Activated T-helper 9 cell treated with anti-CD3 and anti-CD28 coated beads, Interleukin-2, amount 50 U/mL, for 16 hours (primary cell): ENCODE measurements at places on chromosomes 6 and 20.

GRCh38 chr20:63534831-63535651 lies 2.1 kb downstream of the PTK6 start:
- no peak for DNase-seq

DNA sequence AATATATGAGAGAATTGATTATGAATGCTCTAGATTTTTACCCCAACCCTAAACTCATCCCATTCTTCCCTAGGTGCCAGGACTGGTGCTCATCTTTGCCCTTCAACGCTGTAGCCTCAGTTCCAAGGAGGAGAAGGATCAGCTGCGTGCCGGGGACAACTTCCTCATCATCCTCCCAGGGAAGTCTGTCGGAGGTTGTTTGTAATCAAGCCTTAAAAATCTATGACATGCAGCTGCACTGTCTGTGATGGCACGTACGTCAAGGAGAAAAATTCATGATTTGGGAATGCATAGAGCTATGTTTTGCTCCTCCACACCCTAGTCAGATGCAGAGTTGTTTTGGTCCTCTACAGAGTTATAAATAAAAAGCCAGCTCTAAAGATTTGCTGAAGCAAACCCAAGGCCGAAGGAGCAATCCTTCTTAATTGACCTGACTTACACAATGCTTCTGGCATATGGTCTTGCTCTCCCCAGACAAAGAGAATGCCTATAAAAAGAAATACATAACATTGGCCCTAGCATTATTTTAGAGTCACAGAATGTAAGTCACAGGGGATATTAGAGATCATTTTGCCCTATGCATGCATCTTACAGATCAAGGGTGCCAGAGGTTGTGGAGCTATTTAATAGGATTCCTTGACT lies 244.2 kb downstream of the HIVEP2 start:
- DNase-seq: no peak

- no peak for DNase-seq
These were observed 85.5 kb downstream of the PDE10A start for GRCh38 chr6:165577556-165577955.

- DNase-seq: no peak
These were observed 6.8 kb upstream of the MRAP2 start for GRCh38 chr6:84026721-84027164.

DNA sequence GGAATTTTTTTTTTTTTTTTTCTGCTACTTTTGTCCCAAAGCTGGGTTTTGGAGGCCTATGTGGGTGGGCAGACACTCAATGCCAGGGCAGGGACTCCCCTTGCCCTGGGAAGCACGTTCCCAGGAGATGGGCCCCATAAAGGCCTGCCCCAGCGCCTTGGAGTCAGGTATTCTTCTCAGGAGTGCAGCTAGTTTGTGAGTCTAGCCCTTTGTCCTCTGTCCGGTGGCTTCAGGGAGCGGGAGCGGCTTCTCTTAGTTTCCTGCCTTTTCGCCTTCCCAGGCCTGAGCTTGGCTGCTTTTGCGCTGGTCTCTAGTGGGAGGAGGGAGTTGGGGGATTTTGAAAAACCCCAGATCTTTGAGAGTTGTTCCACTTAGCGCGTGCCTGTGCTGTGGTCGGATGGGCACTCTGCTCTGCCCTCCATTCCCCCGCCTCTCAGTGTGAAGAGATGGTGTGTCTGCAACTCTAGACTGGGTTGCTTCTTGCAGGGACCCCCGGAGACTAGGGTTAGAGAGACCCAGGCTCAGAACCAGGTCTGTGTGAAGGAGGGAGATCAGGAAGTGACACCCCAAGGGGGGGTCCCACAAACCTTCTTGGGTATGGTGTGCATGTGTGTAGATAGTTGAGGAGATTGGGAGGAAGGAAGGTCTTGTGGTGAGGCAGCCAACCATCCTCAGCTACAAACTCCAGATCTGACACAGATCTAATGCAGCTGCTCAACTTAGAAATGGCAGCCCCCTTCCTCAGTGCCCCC lies 1.3 kb downstream of the PLCG1 start:
- DNase-seq: no peak

DNA sequence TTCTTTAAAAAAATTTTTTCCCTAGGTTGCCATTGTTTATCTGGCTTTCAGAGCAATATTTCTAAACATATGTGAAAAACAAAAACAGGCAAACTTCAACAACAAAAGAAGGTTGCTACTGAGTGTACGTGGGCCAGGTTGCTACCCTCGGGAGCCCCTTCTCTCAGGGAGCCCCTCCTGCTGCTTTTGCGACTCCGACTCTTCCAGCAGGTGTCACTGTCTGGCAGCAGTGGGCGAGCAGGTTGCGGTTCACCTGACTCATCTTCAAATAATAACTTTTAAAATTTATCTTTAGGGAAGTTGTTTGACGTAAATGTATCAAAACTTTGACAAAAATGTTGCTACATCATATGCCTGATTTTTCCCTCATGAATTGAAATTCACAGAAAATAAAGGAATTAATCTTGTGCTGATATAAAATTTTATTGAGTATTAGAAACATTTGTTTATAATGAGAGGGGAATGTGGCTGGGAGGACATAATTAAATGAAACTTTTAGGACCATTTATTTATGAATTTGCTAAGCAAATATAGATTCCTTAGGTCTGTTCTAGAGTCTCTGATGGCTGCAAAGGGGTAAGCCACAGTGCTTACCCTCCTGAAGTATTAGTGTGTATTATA lies 138.8 kb downstream of the HIVEP1 start:
- no peak for DNase-seq

DNA sequence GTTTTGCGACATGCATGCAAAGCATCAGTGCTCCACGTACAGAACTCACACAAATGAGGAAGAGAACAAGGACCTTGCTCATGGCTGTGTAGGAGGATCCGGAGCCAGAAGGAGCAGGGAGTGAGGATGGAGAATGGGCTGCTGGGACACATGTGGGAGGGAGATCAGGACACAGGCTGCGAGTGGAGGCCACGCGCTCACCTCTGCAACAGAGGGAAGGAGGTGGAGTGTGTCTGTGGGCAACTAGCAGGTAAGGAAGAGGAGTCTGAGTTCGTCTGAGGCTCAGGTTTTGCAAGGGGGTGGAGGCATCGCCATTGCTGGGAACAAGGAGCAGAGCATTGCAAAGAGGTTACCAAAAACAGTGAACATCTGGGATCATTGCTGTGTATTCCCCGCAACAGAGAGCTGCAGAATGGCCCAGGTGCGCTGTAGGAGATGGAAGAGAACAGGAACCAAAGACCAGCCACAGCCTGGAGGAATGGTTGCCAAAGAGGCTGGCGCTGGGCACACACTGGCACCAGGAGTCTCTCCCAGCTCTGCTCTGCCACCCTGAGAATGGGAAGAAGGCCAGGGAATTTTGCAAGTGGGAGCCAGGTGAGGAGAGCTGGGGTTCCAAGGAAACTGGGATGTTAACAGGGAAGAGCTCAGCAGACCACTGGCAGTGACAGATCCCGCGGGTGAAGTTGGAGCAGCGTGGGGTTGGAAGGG lies 90.0 kb upstream of the RPS6KA2 start:
- DNase-seq: no peak

GRCh38 chr6:156879591-156879990 lies 102.4 kb downstream of the ARID1B start:
- no peak for DNase-seq

DNA sequence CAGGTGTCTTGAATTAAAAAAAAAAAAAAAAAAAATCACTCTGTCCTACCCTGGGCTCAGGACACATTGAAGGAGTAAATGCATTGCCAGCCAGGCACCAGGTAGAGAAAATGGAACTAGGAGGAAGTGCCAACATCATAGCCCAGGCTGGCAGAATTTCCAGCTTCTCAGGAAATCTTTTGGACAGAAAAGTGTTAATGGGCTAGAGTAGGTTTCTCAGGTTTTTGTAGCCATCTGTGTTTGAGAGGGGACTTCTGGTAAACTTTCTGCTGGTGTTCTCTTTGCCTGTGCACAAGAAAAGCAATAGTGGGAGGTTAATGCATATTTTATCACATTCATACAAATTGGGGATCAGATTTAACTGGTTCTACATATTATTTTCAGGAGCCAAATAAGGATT lies 678.3 kb upstream of the NRSN1 start:
- DNase-seq: no peak

DNA sequence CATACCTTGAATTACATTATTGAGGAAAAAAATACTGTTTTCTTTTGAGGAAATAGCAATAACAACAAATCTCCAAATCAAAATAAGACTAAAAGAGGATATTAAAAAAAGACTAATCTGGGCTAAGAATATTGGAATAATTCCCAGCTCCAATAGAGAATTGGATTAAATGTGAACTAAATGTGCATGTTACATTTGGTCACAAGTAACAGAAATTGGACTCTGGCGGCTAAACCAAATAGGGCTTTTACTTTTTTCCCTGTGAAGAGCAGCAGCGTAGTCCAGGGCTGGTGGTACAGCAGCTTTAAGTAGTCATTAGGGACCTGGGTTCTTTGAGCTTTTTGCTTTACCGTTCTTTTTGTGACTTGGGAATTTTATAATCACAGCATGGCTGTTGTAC lies 71.9 kb downstream of the ELOVL2 start:
- no peak for DNase-seq

DNA sequence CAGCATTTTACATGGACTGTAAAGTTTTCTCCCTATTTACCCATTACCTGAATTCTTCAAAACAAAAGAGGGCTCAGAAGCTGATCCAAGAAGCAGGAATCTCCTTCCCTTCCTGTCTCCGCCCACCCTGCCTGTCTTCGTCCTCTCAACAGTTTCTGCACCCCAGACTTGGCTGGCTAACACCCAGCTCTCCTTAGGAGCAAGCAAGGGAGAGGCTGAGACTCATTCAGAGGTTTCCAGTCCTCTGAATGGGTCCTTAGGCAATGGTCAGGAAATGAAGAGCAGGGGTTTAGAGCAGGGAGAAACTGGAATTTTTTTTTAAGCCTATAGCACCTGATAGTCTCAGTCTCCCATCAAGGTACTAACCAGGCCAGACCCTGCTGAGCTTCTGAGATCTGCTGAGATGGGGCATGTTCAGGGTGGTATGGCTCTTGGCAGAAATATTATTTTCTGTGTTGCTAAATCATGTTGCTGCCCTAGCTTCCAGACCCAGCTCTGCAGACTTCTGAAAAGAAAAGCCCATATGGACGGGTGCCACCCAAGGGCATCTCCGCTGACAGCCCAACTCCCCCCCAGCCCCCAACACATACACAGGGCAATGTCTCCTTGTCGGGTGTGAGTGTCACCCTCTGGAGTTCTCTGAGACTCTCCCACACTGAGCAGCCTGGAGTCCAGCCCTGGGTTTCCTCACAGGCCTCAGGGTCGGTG lies 74.6 kb upstream of the CD93 start:
- DNase-seq: no peak

DNA sequence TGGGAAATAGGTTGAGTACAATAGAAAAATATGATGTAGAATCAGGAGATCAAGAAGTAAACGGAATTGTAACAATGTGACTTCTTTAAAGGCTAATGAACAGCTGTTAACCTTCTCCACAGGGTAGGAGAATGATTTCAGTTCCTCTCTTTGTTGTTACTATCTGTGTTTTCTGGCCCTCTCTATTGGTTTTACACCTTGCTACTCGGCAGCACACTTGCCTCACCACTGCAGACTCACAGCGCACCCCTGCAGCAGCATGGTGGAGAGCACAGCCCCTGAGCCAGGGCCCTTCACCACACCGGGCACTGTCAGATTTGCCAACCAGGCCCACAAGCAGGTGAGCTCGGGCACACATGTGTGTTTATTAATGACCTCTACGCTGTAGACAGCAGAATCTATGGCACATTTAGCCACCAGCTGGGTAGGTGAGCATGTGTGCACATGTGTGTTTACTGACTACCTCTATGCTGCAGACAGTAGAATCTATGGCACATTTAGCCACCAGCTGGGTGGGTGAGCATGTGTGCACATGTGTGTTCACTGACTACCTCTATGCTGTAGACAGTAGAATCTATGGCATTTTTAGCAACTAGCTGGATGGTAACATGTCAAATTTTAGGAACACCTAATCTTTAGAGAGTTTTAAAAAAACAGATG lies 16.8 kb downstream of the SFT2D1 start:
- no peak for DNase-seq

DNA sequence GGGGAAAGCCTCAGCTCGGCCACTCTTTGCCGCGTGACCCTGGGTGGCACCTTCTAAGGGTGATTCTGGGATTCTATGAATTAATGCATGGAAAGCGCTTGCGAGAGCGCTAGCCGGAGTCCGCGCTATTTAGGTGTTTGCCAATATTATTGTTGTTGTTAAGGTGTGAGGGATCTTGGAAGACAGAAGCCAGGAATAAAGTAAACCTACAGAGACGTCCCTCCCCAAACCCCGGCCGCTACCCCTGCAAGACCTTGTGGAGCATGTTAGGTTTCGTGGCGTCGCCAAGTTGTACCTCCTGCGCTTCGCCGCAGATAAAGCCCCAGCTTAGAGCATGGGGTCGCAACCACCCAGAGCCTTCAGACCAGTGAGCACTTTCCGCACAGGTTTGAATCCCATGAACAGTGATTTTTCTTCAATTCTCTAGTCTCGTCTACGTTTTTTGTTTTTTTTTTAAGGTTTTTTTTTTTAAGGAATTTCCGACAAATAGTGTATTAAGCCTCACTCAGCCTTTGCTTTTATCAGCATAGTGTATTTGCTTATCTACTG lies 16.9 kb upstream of the ZSCAN9 start:
- DNase-seq: no peak

GRCh38 chr6:42467651-42468050 lies 15.9 kb upstream of the TRERF1 start:
- DNase-seq: no peak

DNA sequence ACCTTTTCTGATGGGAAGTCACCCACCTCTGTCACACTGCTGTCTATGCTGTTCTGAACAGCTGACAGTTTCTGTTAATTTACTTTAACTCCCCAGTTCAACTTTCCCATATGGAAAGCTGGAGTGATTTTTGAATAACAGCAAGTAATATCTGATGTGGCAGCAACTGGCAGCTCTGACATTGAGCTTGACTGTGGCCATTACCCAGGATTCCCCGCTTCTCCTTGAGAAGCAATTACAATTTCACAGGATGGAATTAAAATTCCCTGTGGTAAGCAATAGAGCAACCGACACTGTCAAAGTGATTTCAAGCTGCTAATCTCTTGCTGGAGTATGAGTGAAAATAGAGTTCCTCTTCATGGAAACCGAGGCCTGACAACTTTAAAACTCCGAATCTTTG lies 348.1 kb upstream of the SOX4 start:
- no peak for DNase-seq

DNA sequence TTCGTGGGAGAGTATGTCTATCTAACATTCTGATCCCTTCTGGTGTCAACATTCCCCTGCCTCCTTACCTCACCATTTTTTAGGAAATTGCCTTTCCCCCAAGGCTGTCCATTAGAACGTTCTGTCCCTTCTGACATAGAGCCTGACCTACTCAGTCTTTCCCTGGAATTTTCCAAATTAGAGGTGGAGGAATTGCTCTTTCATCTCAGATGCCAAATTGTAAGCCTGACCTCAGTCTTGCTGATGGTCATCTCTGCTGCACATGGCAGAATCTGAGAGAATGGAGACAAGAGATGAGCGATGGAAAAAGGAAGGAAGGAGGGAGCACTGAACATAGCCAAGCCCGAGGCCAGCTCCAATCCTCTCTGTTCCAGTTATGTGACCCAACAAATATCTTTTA lies 5.4 kb upstream of the GCM1 start:
- DNase-seq: no peak

- DNase-seq: no peak
These were observed 17.4 kb upstream of the GTSF1L start for GRCh38 chr20:43744151-43744611.
